PC-3 (cell line): ENCODE measurements at places on chromosomes 4 and X.
A peak's percentile ranks its signal among the peaks of the same experiment; 100 is the strongest.

- no peak for DNase-seq
Measured at GRCh38 chr4:140826701-140827027, 70.5 kb upstream of the TBC1D9 start.

DNA sequence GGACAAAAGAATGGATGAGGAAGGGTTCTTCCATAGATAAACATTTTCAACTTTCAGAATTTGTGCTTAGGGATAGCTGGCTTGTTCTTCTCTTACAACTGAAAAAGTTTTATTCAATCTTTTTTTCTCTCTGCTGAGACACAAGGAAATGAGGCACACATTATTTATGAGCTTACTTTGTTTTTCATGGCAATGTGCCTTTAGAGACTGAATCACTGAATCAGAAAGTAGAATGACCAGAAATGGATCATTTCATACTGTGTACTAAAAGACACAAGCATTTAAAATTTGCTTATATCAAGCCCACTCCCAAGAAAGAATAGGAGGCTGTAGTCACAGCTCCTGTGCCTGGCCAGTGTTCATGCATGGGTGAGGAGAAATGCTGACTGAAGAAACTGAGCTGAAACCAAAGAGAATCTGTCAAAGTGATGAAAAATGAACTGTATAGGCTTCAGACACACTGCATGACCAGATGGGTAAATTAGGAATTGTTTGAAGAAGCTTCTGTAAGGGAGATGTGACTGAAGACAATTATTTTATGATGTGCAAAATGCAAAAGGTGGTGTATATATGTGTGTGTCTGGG lies 413.8 kb downstream of the RAPGEF2 start:
- DNase-seq, result peak; percentile 60

DNA sequence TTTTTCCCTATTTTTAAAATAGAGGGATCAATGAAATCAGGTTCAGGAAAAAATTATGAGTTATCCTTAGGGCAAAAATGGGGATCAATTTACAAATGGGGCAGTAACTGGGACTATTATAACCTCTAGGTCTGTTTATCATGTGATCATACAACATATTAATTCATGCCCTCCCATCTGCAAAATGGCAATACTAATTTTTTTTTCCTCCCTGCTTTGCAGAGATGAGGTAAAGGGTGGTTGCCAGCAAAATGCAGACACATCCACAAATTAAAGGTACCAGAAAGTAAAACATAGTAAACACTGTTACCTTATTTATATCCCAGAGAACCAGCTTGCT lies 467 bp downstream of the HSD17B11 start:
- DNase-seq, result no peak

DNA sequence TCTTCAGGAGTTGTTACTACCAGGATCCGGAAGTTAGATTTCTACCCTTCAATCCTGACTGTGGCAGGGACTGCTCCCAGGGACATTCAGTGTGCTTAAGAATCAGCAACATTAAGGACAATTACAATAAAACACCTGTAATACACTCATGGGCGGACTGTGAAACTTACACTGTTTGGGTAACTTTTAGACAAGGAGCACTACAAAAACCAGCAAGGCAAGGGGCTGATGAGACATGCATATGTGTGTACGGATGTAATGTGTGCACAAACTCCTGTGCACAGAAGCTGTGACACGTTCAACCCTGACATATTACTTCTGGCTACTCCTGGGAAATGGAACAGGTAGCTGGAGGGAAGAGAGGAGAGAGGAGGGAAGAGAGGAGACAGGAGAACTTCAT lies 75.8 kb downstream of the FAT1 start:
- no peak for DNase-seq

GRCh38 chr4:151922306-151922705 lies 161.5 kb upstream of the GATB start:
- DNase-seq, result peak; percentile 55

DNA sequence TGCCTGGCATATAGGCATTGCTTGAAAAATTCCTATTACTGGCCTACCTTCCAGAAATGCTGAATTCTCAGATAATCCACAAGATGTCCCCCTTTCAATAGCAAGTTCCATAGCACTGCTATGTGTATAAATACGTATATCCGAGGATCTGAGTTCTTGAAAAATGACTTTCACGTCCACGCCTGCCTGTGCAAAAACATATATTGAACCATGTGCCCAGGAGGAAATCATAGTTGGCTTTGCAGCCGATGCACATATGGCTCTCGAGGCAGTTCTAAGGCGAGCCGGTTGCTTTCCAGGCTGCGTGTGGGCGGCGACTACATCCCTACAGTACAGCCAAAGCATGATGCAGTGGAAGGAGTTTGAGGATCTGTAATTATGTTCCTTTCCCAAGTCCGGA lies 55.4 kb upstream of the ESX1 start:
- DNase-seq, result peak; percentile 73

GRCh38 chr4:81052119-81053068 lies 21.9 kb downstream of the BMP3 start:
- DNase-seq, result peak; percentile 74

DNA sequence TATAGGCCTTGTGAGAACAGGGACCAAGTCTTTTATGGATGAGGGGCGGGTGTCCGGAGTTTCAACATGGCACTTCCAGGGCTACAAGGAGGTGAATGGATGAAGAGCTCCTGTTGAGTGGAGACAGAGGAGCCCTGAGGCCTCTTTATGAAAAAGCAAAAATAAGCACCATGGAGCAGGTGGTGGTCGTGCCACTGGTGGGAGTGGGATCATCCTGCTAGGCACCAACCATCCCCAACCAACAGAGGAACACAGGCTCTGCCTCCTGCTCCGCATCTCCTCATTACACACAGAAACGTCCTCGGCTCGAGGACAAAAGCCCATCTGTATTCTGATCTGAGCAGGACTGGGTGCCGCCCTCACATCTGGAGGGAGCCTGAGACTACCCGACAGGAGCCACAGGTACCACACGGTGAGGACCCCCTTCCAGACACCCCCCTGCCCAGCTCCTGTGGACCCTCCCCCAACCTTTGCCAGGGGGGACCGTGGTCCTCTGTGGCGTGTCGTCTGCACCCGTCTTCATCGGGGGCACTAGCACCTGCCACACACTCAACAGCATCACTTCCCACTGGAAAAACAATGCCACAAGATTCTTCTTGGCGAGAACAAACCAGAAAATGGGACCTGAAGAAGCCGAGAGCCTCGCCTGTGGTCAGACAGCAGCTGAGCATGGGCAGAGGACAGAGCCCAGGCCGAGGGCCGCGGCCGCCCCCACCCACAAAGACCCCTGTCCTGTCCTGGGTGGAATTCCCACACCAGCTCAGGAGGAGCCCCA lies 3.9 kb upstream of the PDE6B start:
- no peak for DNase-seq

DNA sequence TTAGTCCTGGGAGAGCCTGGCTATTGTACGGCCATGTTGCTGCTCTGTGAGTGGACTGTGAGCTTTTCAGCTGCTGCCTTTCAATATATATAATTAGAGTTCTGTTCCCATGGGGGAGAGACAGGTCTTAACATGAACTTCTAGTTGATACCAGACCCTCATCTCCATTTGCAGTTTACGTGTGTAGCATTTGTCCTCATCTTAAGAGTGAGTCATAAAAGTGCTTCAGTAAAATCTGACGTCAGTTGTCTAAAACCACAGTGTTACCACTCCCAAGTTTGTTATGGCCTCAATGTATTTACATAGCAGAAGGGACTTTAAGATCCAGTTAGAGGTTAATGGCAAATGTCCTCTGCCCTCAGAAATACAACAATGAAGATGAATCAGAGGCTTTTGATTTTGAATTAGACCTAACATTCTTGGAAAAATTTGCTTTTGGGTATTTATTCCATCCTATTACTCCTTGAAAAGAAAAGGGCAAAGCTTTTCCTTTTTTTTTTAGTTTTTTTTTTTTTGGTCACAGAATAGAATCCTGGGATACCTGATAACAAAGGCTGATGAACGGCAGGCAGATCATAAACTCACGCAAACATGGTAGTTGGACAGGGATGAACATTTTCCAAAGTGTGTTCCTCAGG lies 38.6 kb downstream of the PHOX2B start:
- DNase-seq, result peak; percentile 81

- no peak for DNase-seq
Measured at GRCh38 chr4:97027728-97028410, 1115.4 kb downstream of the STPG2 start.

- DNase-seq, result no peak
Measured at GRCh38 chrX:103461156-103461555, 58.1 kb downstream of the RAB40A start.

DNA sequence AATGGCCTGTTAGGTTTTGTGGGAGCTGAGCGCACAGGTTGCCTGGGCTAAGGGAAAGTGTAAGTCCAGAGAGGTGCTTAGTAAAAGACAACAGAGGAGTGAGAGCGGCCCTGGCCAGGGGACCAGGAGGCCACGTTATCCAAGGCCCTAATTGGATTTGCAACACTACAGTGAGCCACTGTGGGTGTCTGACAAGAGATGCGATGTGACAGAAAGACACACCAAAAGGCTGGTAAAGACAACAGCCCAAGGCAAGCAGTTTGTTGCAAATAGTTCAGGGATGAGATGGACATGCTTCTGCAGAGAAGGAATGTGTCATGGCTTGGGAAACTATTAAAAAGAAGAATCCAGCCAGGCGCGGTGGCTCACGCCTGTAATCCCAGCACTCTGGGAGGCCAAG lies 162.7 kb upstream of the KIT start:
- peak; percentile 29 for DNase-seq

DNA sequence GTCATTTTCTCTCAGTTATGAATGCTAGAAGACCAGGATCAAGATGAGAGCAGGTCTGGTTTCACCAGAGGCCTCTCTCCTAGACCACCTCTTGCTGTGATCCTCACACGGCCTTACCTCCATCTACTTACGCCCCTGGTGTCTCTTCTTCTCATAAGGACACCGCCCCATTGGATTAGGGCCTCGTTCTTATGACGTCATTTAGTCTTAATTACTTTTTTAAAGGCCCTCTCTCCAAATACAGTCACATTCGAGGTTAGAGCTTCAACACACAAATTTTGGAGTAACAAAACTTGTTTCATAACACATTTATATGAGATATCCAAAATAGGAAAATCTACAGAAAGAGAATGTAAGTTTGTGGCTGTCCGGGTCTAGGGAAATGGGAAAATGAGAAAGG lies 391.0 kb upstream of the PITX2 start:
- DNase-seq, result no peak

DNA sequence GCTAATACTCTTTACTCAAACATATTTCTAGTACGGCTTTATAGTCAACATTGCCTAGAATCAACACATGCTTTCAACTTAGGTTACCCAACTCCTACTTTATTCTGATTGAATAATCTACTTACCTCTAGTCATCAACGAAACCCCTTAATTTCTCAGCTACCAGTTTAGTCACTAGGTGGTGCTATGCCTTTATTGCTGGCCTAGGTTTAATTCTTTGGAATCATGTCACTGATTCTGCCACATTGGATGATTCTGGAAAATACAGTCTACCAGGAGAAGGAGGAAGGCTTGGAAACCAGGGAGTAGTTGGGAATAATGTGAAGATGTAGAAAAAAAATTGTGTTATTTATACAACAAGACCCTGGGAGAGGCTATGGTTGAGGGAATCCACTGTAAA lies 167.7 kb downstream of the DCAF12L2 start:
- peak; percentile 47 for DNase-seq

DNA sequence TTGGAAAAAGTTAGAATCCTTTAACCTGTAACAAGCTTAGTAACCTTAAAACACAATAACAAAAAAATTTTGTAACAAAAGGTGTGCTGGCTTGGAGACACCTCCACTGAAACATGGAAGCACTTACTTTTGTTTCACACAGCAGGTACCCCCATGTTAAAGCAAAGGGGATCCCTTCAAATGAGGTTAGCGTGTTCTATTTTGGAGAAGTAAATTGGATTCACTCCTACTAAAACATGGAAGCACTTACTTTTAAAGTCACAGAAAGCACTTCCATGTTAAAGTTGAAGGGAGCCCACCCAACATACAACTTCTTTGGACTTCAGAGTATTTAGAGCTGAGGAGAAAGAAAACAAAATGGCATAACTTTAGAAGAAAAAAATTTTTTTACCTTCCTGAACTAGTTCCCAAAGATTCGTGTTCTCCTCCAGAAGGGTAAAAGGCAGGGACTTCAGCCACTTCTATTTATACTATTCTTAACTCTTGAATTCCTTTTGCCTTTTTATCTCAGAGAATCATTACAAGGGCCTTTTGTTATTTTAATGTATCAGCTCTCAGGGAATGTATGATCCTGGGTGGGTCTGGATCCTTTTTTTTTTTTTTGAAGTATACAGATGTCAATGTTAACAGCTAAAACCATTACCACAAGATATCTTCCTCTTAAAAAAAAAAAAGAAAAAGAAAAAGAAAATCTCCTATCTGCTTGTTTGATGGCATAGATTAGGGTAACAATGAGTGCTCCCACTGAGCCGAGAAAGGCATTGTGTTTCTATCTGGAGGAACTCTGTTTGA lies 11.5 kb downstream of the LARP7 start:
- no peak for DNase-seq

- DNase-seq, result no peak
Measured at GRCh38 chr4:25842229-25842845, 20.5 kb downstream of the SEL1L3 start.

DNA sequence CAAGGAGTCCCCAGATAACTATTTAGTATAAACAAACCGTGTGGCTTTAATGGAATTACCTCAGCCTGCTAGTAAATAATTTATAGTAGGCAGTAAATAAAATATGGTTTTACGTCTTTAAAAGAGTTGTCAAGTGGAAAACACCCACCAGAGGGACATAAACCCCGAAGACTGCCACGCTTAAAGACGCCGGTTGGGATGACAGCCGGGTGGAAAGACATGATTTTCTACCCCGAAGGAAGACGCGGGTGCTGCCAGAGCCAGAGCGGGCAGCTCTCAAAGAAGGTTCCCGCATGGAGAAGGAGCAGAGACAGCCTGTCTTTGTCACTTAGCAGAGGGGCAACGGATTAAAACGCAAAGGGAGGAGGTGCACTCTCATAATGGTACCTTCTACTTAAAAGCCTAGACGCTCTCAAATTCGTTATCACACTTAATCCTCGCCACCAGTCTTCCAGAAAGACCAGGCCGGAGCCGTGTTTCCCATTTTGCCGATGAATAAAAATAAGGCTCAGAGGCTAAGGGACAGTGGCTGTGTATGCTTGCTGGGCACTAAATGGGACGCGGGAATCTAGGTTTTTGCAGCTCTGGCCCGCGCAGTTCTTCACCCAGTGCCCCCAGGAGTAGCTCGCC lies 140.5 kb upstream of the ZIC3 start:
- no peak for DNase-seq

- DNase-seq, result peak; percentile 31
Measured at GRCh38 chr4:92455951-92456350, 152.2 kb downstream of the GRID2 start.

- DNase-seq, result no peak
Measured at GRCh38 chr4:112840061-112840460, 203.1 kb downstream of the LARP7 start.

DNA sequence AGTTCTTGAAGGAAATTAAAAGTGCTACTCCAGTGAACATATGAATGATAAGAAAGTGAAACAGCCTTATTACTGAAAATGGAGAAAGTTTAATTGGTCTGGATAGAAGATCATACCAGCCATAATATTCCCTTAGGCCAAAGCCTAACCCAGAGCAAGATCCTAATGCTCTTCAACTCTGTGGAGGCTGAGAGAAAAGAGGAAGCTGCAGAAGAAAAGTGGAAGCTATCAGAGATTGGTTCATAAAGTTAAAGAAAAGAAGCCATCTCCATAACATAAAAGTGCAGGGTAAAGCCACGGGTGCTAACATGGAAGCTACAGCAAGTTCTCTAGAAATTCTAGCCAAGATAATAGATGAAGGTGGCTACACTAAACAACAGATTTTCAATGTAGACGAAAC lies 85.5 kb upstream of the ATOH1 start:
- no peak for DNase-seq

GRCh38 chr4:27318740-27319139 lies 458.1 kb downstream of the STIM2 start:
- peak; percentile 54 for DNase-seq

- DNase-seq, result no peak
Measured at GRCh38 chrX:139049465-139049864, 337.9 kb upstream of the FGF13 start.
